ENCODE measurements at places on chromosomes 1 and 21. TPM values are rescaled to one million over a fixed set of nuclear protein-coding genes. Genes with fewer than 3 reads are reported as not detected.

The OR2T29 gene
- not detected for total RNA-seq

The C1orf56 gene
- total RNA-seq, result 3.1 TPM

The NFASC gene
- 0.23 TPM for total RNA-seq

The LCE1E gene
- not detected for total RNA-seq

The DNAJC6 gene
- total RNA-seq, result 3.1 TPM

The BEND5 gene
- total RNA-seq, result 5.9 TPM

DNA sequence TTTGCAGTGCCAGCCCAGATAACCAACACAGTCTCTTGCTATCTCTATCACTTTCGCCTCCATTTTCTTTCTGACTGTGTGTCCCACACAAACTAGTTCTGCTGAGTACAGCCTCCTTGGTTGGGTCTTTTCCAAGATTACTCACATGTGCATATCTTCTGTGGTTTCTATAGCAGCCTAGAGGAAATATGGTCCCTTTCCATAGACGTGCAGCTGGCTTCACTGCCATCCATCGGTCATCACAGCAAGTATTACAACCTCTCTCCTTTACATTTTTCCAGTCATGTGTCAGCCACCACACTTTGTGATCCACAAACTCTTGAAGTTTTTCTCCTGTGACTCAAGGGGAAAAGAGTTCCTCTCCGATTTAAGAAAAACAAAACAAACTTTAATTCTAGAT is 893.4 kb upstream of the ADGRL4 start:
- no peak for DNase-seq

DNA sequence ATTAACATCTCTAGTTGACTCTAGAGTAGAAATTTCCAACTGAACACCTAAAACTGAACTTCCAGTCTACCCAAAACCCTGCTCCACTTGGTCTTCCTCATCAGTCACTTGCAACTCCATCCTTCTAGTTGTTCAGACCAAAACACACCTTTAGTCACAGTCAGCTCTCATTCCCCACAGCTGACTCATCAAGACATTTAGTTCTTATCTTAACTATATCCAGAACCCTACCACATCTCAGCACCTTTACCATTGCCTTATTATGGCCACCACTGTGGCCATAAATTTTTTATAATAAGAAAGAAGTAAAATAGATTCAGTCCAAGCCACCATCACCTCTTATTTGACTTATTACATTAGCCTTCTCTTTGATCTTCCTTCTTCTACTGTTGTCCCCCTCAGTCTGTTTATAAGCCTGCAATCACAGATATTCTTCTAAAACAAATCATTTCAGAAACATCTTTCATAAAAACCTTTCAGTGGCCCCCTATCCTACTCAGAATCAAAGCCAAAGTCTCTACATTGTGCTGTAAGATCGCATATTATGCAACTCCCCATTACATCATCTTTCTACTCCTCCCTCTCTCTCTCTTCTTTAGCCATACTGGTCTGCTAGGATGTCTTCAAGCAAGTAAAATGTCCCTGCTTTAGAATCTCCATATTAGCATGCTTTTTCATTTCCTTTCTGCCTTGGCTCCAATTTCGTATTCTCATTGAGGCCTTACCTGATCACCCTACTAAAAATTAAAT is 275.9 kb downstream of the LRRC40 start:
- no peak for DNase-seq

DNA sequence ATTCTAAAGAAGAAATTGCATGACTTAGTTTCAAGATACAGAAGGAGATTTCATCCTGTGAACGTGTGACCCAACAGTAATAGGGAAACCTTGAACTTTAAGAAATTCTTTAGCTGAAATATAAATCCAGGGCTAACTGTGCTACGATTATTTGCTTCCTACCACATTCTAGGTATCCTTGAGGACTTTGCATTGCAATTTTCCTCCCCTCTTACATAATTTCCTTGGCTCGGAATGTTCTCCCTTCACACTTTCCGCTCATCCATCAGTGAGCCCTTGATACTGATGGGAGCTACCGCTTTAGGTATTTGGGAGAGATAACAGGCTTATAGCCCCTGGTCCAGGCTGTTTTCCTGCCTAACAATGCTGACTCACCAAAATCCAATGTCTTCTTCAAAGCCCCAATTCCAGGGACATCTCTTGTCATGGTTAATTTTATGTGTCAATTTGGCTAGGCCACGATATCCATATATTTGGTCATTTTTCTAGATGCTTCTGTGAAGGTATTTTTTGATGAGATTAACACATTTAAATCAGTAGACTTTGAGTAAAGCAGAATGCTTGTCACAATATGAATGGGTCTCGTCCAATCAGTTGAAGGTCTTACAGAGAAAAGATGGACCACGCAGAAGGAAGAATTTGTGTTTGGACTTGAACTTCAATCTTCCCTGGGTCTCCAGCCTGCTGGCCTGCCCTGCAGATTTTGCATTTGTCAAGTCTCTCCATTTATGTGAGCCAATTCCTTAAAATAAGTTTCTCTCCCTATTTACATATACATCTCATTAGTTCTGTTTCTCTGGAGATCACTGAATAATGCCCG is 121.2 kb downstream of the PTPN14 start:
- DNase-seq, result no peak

DNA sequence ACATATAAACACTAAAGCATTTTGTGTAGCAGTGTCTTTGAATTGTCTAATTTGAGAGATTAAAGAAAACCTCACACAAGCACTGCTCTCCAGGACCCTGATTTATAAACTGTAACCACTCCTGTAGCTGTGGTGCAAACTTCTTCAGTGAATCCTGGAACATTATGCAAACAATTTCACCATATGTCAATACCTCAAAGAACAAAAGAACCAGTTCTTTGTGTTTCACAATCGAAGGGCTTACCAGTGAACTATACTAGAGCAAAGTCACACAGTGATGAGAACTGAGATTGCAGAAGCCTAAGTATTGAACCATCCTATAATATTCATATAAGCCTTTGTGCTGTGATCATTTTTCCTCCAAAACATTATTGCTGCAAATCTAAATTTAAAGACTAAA is 21.5 kb downstream of the DPH5 start:
- DNase-seq, result no peak
